ENCODE measurements at places on chromosomes 1 and 21. TPM values are rescaled to one million over a fixed set of nuclear protein-coding genes. Genes with fewer than 3 reads are reported as not detected.

The ZMYM1 gene
- 20.9 TPM for total RNA-seq

The LCE2A gene
- total RNA-seq = not detected

The GPR161 gene
- 2.2 TPM for total RNA-seq

The SLC16A4 gene
- 4.4 TPM for total RNA-seq

The DMRTA2 gene
- total RNA-seq = not detected

The CHAF1B gene
- total RNA-seq = 4.7 TPM

The TRABD2B gene
- 2.0 TPM for total RNA-seq

The NBPF8 gene
- 11.6 TPM for total RNA-seq

The B3GALT2 gene
- 0.43 TPM for total RNA-seq

The DR1 gene
- 45.1 TPM for total RNA-seq

The KIF14 gene
- total RNA-seq = 3.0 TPM

- no peak for DNase-seq
These were observed 1.5 kb upstream of the NCAM2 start for GRCh38 chr21:20996421-20997310.

DNA sequence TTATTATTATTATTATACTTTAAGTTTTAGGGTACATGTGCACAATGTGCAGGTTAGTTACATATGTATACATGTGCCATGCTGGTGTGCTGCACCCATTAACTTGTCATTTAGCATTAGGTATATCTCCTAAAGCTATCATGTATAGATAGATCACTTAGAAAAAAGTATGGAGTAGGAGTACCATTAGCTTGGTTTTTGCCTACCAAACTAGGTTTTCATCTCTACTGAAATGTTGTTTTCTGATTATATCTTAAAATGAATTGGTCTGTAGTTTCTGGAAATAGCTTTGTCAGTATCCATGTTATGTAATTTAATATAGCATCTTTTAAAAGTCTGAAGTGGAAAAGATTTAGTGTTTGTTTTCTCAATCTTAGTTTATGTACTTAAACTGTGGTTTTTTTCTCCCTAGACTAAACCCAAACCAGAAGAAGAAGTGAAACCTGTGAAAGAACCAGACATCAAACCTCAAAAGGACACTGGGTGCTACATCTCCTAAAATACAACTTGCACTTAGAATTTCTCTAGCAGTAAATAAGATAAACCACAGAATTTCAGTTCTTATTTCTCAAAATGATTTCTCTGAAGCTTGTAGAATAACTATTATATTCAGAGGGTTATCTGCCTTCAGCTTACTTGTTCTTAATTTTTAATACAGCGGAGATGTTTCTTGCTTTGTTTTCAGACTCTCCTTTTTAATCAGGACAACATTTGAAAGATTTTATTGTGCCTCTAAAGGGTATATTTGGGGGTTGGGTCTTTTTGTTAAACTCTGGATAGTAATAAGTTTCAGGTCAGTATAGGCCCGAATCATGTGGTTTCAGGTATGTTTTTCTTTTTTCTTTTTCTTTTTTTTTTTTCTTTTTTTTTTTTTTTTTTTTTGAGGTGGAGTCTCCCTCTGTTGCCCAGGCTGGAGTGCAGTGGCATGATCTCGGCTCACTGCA is 4.5 kb upstream of the FAM177B start:
- DNase-seq = no peak

DNA sequence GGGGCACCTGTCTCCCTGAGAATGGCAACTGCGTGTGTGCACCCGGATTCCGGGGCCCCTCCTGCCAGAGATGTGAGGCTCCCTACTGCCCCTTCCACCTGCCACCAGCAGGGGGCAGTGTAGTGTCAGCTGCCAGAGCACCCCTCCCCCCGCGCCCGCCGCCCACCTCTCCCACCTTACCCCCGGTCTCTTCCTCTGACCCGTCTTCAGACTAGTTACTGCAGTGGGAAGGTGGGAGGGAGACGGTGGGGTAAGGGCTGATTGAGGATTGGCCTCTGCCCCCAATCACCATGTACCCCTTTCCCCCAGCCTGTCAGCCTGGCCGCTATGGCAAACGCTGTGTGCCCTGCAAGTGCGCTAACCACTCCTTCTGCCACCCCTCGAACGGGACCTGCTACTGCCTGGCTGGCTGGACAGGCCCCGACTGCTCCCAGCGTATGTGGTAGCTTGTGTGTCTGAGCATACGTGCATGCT is 10.1 kb upstream of the LRRC71 start:
- peak; percentile 66 for DNase-seq

GRCh38 chr1:91161749-91162148 is 139.9 kb upstream of the ZNF644 start:
- DNase-seq = no peak

DNA sequence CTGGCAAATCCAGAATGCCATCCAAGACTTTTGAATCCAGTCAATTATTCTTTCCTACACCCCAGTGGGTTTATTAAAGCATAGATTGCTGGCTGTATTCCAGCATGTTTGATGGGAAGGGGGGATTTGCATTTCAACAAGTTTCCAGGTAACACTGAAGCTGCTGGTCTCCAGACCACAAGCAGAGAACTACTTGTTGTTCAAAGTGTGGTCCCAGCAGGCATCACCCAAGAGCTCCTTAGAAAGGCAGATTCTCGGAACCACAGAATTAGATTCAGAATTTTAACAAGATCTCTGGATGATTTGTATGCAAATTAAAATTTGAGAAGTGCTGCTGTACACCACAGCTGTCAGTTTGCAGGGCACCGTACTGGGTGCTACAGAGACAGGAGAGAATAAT is 216.3 kb upstream of the FAM78B start:
- no peak for DNase-seq

DNA sequence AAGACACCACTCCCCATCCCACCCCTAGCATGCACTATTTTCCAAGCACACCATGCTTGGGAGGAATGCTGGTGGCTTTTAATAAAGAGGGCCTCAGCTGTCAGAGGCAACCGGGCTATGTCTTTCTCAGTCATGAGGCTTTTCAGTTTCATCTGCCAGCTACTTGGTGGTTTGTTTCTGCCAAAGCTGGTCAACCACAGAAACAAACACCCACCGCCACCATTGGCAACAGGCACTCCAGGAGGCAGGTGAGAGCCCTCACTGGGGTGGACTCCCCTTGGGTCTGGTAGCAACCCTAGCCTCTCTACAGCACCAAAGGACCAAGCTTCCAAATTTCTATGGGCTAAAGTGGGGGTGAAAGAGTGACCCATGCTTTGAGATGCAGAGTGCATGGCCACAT is 54.3 kb upstream of the CD1D start:
- DNase-seq = no peak

GRCh38 chr1:62625415-62625814 is 28.1 kb downstream of the ANGPTL3 start:
- no peak for DNase-seq

GRCh38 chr1:58765441-58765840 is 18.4 kb downstream of the JUN start:
- no peak for DNase-seq

- DNase-seq = no peak
These were observed 8.0 kb upstream of the THEMIS2 start for GRCh38 chr1:27864264-27864895.

- DNase-seq = no peak
These were observed 4.5 kb downstream of the LEFTY2 start for GRCh38 chr1:225936523-225936922.

DNA sequence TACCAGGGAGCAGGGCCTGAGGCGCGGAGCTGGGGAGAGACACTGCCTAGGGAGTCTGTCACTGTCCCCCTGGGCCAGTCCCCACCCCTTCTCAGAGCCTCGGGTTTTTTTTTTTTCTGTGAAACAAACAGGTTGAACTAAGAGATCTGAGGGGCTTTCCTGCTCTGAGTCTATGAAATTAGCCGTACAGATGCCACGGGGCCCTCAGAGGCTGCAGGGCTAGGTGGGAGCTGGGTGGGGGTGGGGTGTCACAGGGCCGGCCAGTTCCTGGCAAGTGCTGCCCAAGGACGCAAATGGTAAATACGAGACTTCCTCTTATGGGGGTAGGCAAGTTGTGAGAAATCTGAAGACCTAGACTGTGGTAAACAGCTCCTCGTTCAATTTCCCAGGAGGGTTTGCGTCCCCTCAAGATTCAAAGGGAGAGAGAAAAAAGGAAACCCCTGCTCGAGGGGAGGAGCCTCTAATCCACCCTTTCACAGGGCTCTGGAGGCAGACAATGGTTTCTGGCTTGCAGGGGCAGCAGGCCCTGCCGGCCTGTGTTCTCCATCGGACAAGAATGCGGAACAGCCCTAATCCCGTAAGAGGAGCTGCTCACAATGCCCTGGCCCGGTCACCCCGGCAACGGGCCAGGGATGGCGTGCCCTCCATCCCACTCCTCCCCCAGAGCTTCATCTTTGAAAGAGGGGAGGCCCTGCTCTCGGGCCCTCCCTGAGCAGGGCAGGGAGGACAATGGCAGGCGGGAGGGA is 7.8 kb downstream of the NUAK2 start:
- no peak for DNase-seq

- DNase-seq = no peak
These were observed 15.6 kb downstream of the NIBAN1 start for GRCh38 chr1:184958554-184959353.

- no peak for DNase-seq
These were observed 137.7 kb downstream of the LEPR start for GRCh38 chr1:65558215-65558614.
